Immature natural killer cell (primary cell): ENCODE measurements at places on chromosomes 13 and 19. TPM values are rescaled to one million over a fixed set of nuclear protein-coding genes. Genes with fewer than 3 reads are reported as not detected.

The MTUS2 gene
- polyA plus RNA-seq, result 0.02 TPM

The ZNF154 gene
- polyA plus RNA-seq, result 1.6 TPM

- DNase-seq, result no peak
- peaks cover 3% of the 10 kb centered on the region for H3K27me3 ChIP-seq
- no peak overlapping the region for H3K27ac ChIP-seq
Observed at GRCh38 chr13:31072041-31072440, 89.7 kb downstream of the HSPH1 start.

GRCh38 chr13:113753171-113753570 is 5.9 kb upstream of the TMEM255B start:
- peaks cover 6% of the 10 kb centered on the region for H3K27me3 ChIP-seq
- H3K36me3 ChIP-seq, result no peaks in the 10 kb centered on the region
- H3K4me1 ChIP-seq, result peaks cover 1% of the 10 kb centered on the region
- no peak for DNase-seq
- no peak overlapping the region for H3K27ac ChIP-seq
- no peak overlapping the region for H3K4me3 ChIP-seq

GRCh38 chr19:15640294-15640903 is at the start of gene CYP4F3:
TSS of gene CYP4F3 (plus strand) at chr19:15640897. CDS start at chr19:15641416, 519 bp downstream.
- no peak for DNase-seq
- H3K27ac ChIP-seq, result no peak within 1 kb of the TSS
- no peaks in the 10 kb centered on the region for H3K4me1 ChIP-seq
- H3K36me3 ChIP-seq, result no peaks in the 10 kb centered on the region

The SYT3 gene
- polyA plus RNA-seq, result not detected

DNA sequence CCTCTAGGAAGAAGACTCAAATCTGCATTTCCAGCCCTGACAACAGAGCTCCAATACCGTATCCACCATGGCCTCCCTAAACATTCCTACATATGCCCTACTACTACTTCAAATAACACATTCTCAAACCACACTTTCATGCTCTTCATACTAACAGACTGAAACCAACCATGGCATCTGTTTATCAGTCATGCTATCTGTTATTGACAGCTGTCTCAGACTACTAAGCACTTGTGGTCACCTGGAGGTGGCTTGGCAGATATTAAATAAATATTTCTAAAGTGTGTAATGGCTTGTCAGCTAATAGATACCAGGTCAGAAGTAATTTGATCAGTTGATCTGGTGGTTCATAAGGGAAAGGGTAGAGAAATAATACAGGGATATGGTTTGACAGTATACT is 489.1 kb downstream of the DIAPH3 start:
- no peak for DNase-seq
- H3K4me3 ChIP-seq, result no peak overlapping the region
- H3K27me3 ChIP-seq, result no peaks in the 10 kb centered on the region
- H3K4me1 ChIP-seq, result peaks cover 20% of the 10 kb centered on the region
